ENCODE measurements at places on chromosomes 13 and 19. TPM values are rescaled to one million over a fixed set of nuclear protein-coding genes. Genes with fewer than 3 reads are reported as not detected.
A peak's percentile ranks its signal among the peaks of the same experiment; 100 is the strongest.

The MBD3L2 gene
- total RNA-seq = not detected

- no peak for DNase-seq
- peaks cover 1% of the 10 kb centered on the region for H3K27me3 ChIP-seq
- no peaks in the 10 kb centered on the region for H3K4me1 ChIP-seq
Observed at GRCh38 chr19:47490847-47491246, 6.8 kb upstream of the KPTN start.

The MADCAM1 gene
- total RNA-seq = 0.47 TPM

DNA sequence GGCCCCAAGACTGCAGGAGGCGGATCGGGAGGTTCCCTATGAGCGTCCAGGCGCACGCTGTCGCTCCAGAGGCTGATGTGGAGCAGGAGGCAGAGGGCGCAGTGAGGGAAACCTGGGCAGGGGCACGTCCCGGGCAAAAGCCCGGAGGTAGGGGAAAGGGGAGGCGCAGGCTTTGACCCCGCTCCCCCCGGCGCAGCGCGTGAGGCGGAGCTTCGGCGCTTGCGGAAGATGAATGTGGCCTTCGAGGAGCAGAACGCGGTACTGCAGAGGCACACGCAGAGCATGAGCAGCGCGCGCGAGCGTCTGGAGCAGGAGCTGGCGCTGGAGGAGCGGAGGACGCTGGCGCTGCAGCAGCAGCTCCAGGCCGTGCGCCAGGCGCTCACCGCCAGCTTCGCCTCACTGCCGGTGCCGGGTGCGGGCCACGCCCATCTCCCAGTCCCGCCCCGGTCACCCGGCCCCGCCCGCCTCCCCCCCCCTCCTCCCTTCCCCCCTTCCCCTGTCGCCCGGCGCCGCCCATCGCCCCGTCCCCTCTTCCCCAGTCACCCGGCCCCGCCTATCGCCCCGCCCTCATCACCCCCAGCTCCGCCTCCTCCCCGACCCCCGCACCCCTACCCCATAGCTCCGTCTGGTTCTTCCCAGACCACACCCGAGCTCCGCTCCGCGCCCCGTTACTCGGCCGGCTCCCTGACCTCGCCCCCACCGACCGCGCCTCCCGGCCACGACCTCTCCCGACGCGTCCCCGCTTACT, 4.1 kb downstream of the HMG20B start:
- peaks cover 2% of the 10 kb centered on the region for H3K27me3 ChIP-seq
- peaks cover 13% of the 10 kb centered on the region for H3K36me3 ChIP-seq
- no peak for DNase-seq
- peak overlapping the region; percentile 15 for H3K4me3 ChIP-seq
- peaks cover 40% of the 10 kb centered on the region for H3K4me1 ChIP-seq

GRCh38 chr13:37797631-37798030, 71.9 kb downstream of the TRPC4 start:
- no peak for DNase-seq
- H3K4me1 ChIP-seq = peaks cover 36% of the 10 kb centered on the region
- H3K4me3 ChIP-seq = no peak overlapping the region

The ZNF584 gene
- 12.0 TPM for total RNA-seq

DNA sequence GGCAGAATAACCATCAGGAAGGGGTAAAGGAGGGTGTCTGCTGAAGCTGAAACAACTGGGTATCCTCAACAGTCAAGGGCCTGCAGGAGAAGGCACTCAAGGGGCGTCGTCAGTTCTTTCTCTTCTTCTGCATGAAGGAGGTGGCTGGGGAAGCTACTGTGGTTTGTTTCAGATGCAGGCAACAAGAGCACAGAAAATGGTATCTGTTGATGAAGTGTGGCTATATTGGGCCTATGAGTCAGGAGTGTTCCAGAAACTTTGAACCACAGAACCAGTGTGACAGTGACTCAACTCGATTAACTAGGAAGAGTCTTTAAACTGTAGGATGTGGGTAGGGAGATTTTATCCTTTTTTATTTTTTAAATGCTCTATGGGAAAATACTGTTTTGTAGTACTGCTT, 686.3 kb downstream of the FGF9 start:
- DNase-seq = no peak
- H3K27ac ChIP-seq = no peak overlapping the region
- H3K27me3 ChIP-seq = no peaks in the 10 kb centered on the region
- H3K4me3 ChIP-seq = no peak overlapping the region

DNA sequence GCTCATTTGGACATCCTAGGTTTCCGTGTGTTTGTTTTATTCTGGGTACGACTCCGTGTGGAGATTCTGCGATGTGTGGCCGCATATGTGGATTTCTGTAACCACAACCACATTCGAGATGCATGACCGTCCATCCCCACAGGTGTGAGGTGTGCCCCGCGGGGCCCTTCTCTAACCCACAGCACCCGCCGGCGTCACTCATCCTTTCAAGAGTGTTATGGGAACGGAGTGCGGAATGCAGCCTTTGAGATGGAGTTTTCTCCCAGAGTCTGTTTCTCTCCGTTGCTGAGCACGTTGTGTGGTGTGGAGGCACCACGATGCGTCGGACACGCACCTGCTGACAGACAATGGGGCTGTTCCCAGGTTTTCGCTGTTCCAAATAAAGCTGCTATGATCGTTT, 40.0 kb downstream of the C13orf46 start:
- H3K27me3 ChIP-seq = peaks cover 6% of the 10 kb centered on the region
- peaks cover 26% of the 10 kb centered on the region for H3K36me3 ChIP-seq
- H3K4me3 ChIP-seq = no peak overlapping the region
- no peak overlapping the region for H3K27ac ChIP-seq

The PPAN gene
- total RNA-seq = 36.9 TPM

DNA sequence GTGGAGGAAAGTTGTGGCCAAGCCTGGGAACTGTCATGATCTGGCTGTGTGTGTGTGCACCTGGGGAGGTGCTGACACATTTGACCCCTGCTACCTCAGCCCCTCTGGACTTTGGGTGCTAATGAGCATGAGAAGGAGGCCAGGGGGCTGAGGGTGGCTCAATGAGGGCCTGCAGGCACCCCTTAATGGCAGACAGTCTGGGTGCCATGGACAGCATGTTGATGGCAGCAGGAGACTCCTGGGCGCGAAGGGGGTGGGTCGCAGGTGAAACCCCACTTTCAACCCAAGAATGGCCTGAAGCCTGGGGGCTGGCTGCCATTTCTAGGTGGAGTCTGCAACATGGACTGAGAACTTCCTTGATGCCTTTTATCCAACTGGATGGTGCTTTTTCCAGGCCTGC, 216.4 kb upstream of the TRPC4 start:
- H3K4me1 ChIP-seq = no peaks in the 10 kb centered on the region
- no peak overlapping the region for H3K4me3 ChIP-seq
- peaks cover 2% of the 10 kb centered on the region for H3K27me3 ChIP-seq
- no peak overlapping the region for H3K27ac ChIP-seq
- H3K36me3 ChIP-seq = 0 out of 2 replicates have a peak, but pooled peaks cover 4% of the 10 kb centered on the region

The CASP14 gene
- total RNA-seq = not detected

GRCh38 chr19:19956434-19957075, 55.8 kb downstream of the ZNF93 start:
- no peak for DNase-seq
- peaks cover 4% of the 10 kb centered on the region for H3K27me3 ChIP-seq
- H3K36me3 ChIP-seq = no peaks in the 10 kb centered on the region
- H3K4me1 ChIP-seq = peaks cover 7% of the 10 kb centered on the region
- no peak overlapping the region for H3K4me3 ChIP-seq

The ZNF256 gene
- total RNA-seq = 3.0 TPM

The APLP1 gene
- total RNA-seq = 26.9 TPM

DNA sequence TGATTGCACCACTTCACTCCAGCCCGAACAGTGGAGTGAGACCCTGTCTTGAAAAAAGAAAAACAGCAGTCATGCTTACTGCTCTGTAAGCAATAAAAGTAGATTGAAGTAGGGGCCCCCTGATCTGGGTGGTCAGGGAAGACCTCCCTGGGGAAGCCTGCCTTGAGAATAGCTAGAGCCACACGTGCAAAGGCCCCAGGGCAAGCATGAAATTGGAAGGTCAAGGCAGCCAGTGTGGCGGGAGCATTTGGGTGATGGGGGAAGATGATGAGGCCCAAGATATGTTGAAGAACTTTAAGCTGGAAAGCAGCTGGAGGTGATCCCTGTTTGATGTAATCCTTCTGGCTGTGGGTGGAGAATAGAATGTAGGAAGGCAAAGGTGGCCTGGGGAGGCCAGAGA, 104.4 kb downstream of the SIPA1L3 start:
- no peaks in the 10 kb centered on the region for H3K27me3 ChIP-seq
- H3K27ac ChIP-seq = peak overlapping the region; percentile 44
- no peak overlapping the region for H3K4me3 ChIP-seq
- H3K4me1 ChIP-seq = peaks cover 18% of the 10 kb centered on the region

The ZNF792 gene
- total RNA-seq = 3.1 TPM

DNA sequence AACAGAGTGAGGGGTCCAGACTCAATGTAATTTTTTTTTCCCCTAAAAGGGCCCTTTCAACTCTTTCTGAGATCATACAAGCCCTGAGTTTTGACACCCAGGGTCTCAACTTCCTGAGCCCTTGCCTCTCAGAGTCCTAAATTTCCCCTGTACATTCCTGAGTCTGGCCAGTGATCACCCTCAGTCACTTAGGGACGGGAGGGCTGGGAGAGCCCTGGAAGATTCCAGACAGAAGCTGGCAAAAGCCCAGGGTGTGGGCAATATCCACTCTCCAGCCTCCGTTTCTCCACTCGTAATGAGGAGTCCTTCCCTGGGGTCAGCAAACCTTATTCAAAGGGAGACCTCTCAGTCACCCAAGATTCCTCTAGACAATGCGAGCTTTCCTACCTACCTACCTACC, 1.6 kb downstream of the PPP1R13L start:
- DNase-seq = no peak
- peaks cover 4% of the 10 kb centered on the region for H3K36me3 ChIP-seq
- H3K4me3 ChIP-seq = peak overlapping the region; percentile 97
- H3K4me1 ChIP-seq = peaks cover 59% of the 10 kb centered on the region
- H3K27ac ChIP-seq = peak overlapping the region; percentile 51
- peaks cover 15% of the 10 kb centered on the region for H3K27me3 ChIP-seq
